ENCODE measurements at places on chromosomes 7 and 10. TPM values are rescaled to one million over a fixed set of nuclear protein-coding genes. Genes with fewer than 3 reads are reported as not detected.

The NPFFR1 gene
- not detected for total RNA-seq

DNA sequence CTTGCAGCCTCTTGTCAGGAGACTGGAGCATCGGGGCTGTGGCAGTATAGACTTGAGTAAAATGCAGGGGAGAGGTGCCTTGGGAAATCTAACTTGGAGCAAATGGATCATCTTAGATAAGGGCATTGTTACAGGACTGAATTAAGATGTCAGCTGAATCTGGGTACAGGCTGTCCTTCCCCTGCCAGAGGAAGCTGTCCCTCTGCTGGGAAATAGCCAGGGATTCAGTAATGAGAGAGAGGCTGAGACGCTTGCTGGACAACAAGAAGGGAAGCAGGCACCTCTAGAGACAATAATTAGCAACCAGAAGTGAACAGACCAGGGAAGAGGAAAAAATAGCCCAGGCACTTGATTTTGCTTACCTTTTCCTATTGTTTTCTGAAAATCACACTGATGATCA lies 20.7 kb upstream of the RAPGEF5 start:
- DNase-seq = no peak

The HYAL4 gene
- not detected for total RNA-seq

The CDK5 gene
- 5.1 TPM for total RNA-seq

DNA sequence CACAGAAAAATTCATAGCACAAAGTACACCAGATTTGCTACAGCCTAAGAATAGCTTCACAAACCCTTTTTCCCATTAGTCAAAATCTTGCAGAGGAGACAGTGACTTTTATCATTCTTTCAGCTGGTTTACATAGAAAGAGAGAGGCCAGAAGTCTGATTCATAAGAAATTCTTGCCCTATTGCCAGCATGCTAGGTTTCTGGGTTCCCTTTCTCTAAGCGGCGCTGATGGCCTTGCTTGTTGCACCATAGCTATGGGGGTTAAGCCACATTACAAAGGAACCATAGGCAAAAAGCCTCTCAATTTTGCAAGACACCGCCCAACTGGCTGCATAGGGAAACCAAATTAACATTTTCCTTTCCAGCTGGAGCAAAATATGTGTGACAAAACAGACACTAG lies 87.4 kb downstream of the ZNF467 start:
- no peak for DNase-seq

GRCh38 chr10:113997428-113997827 lies 46.2 kb upstream of the ADRB1 start:
- DNase-seq = peak; percentile 60

DNA sequence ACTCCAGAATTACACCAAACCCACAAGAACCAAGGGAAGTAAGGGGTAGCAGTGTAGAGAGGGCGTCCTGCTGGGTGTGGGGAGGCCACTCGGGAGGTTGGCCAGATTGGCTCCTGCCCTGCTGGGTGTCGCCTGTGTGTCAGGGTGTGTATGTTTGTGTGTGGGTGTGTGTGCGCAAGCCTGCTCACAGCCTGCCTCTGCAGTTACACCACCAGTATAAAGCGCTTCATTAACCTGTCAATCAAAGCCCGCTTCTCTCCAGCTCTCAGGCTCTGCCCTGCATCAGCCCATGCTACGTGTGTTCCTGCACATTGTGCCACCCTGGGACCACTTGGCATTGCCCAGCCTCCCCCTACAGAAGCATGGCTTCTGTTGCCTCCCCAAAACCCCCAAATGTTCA lies 83.3 kb upstream of the PAX2 start:
- DNase-seq = no peak

- no peak for DNase-seq
These were observed 18.3 kb downstream of the LEP start for GRCh38 chr7:128259131-128260061.

- no peak for DNase-seq
These were observed 3.0 kb downstream of the IKZF1 start for GRCh38 chr7:50307368-50308032.

GRCh38 chr10:72322280-72323058 lies 32.2 kb downstream of the DNAJB12 start:
- no peak for DNase-seq
